ENCODE measurements at places on chromosomes 5 and 9.

- DNase-seq: no peak
Observed at GRCh38 chr5:163467682-163468081, 7.2 kb downstream of the HMMR start.

DNA sequence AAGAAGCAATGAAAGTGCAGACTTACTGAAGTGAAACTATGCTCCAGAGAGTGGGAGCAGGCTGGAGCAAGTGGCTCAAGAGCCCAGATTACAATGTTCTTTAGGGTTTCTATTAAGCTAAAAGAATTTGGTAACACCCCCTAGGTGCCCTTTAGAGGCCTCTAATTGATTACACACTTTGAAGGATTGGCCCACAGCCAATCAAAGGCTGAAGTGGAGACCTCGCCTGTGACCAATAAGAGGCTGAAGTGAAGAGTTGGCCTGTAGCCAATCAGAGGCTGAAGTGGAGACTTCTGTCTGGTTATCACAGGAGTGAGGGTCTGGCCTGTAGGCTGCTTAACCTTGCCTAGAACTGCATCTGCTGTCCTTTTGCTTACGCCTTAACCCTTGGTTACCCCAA is 46.7 kb upstream of the SPATA31C2 start:
- no peak for DNase-seq

DNA sequence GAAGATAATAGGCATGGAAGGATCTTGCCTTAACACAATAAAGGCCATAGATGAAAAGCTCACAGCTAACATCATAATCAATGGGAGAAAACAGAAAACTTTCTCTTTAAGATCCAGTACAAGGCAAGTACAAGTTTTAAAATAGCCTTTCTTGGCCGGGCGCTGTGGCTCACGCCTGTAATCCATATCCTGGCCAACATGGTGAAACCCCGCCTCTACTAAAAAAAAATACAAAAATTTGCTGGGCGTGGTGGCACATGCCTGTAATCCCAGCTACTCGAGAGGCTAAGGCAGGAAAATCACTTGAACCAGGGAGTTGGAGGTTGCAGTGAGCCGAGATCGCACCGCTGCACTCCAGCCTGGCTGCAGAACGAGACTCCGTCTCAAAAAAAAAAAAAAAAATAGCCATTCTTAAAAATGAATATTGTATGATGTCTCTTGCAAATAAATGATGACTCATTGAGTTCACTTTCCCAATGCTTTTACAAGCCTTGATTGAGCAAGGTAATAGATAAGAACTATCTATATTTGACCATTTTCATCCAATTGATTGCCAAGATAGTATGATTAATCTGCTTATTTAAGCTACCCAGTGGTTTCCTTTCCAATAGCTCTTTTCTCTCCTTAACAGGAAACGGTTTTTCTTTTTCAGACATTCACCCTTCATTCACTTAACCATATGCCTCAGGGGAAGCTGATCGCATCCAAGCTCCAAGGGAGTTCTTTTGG is 15.8 kb downstream of the CCDC152 start:
- DNase-seq: no peak

DNA sequence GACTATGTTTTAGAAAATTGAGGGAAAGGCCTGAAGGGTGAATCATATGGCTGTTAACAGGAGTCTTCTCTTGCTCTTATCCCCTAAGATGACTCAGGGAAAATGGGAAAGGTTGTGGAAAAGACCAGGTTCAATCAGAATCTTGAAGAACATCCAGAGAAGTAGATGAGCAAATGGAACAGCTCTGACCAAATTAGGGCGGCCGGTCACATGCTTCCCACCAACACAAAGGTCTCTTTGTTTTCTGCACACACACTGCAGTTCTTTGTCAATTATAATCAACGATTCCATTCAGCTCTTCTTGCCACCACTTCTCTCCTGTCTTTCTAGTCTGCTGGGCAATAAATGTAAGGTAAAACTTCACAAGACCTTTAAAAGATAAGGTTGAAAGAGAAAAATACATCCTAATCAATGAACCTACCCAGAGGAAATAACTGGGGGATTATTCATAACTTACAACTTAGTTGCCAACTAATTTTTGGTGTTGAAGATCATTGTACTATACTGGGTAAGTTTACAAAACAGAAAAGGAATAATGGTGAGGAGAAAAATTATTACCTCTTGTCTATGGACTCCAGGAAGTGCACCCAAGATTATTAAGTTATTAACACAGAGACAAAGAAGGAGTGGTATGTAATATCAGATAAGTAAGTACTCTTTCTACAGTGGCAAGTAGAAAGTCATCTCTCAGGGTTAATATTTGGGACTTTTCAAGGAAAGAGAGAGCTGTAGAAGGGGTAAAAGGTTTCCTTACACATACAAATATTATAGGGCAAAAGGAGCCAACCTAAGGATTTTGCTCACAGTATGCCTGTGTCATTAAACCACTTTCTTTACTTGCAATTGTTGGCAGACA is 441.9 kb upstream of the PIK3R1 start:
- no peak for DNase-seq

GRCh38 chr9:134548618-134549017 is 93.0 kb upstream of the COL5A1 start:
- DNase-seq: no peak

DNA sequence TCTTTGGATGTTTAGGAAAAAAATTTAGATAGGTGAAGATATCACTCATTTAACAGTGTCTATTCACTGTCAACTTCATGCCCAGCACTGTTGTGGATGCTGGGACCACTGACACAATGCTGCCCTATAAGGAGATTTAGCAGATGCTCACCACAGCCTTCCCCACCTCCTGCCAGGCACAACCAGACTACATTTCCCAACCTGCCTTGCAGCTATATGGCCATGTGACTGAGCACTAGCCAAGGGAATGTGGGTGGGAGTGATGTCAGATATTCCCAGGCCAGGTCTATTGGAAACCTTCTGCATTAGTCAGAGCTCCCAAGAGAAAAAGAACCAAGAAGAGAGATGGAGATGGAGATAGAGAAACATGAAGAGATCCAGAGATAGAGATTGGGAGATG is 302.6 kb upstream of the TAS2R1 start:
- no peak for DNase-seq

DNA sequence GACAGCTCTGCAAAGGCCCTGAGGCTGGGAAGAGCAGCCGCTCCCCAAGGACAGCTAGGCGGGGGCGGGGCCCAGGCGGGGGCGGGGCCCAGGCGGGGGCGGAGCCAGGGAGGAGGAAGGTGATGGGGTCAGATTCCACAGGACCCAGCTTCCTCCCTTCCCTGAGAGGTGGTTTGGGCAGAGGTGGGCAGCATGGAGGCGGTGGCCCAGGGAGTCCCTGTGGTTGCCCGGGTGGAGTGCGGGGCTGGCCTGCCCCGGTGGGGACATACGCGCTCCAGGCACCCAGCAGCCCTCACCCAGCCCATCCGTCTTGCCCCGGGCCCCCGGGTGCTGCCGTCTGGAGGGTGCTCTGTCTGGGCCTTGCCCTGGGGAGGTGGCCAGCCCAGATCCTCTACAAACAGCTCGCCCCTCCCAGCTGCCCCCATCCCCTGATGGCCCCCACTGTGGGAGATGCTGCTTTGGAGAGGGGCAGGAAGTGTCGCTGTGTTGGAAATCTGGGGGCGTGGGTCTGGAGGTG is 11.0 kb upstream of the RNU6ATAC start:
- DNase-seq: no peak

DNA sequence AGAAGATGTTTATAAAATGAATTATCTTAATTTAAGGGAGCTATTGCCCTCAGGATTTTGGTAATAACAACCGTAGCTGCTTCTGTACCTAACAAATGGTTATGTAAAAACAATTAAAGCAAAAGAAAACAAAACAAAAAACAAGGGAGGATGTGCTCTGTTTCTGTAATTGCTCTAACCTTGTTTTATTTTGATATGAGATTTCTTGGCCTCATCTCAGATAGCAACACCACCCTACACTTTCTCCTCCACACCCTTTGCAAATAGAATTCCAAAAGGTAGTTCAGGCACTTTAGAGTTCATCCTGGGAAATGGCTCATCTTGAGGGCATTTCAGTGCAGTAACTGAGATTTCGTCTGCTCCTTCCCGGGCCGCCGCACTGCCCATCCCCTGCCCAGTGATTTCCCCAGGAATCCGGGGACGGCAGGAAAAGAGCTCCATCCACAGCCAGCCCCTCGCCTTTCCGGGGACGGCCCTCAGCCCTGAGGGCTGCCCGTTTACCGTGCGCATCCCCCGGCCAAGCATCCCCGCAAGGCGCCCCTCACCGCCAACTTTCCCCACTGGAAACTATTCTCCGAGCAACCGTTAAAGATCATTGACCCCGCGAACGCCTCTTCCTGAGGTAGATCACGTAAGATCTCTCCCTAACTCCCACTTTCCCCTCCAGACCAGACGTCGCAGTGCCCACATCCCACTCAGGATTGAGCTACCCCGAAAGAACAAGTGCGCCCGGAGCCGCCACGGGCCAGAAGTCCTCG is 1.2 kb downstream of the FNBP1 start:
- no peak for DNase-seq

- DNase-seq: peak; percentile 70
Observed at GRCh38 chr9:136533775-136534157, 12.1 kb downstream of the NOTCH1 start.

GRCh38 chr5:88941581-88941980 is 58.6 kb upstream of the MEF2C start:
- no peak for DNase-seq

GRCh38 chr5:97998941-97999340 is 774.5 kb upstream of the RGMB start:
- DNase-seq: no peak

DNA sequence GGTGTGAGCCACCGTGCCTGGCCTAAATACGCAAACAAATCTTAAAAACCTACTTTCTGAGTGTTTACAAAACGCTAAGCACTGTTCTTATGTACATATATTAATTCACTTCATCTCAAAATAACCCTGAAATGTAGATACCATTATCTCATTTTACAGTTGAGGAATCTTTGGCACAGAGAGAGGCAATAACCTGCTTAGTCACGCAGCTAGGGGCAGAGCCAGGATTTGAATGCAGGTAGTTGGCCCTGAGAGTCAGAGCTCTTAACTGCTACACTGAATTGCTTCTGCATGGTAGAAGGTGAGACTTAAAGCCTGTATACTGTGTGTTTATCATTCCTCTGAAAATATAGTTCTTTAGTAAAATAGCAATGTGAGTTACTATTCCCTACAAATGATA is 21.9 kb downstream of the ARHGEF37 start:
- DNase-seq: no peak

GRCh38 chr5:65808251-65808741 is 86.3 kb downstream of the NLN start:
- no peak for DNase-seq

DNA sequence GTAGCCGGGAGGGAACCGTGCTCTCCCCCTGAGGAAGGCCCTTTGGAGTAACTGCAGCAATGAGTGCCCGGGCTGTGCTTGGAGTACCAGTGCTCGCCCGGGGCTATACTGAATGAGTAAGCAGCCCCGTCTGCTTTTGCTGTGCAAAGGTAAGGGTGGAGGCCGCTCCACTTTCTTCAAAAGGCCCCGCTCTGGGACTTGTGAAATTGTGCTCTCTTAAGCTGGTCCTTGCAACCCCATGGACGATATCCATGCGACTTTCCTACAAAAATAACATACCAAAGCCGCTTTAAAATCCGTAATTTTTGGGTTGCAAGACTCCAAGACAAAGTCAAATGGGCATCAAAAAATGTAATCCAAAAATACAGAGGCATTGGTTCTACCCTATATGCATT is 578 bp upstream of the TNFAIP8 start:
- DNase-seq: no peak

DNA sequence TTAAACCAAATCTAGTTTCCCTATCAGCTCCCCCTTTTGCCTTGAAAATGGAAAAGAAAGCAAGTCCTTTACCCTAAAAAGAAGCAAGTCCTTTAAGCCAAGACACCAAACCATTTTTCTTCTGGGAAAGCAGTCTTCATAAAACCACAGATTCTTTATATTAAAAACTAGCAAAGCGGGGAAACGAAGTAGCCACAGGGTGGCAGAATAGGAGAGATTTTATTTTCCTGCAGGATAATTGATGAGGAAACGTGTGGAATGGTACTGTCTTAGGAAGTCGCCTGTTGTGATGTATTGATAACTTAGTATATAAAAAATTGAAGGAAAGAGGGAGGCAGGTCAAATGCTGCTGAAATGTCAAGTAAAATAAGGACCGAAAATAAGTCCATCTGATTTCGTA is 41.1 kb downstream of the ZNF883 start:
- DNase-seq: no peak

DNA sequence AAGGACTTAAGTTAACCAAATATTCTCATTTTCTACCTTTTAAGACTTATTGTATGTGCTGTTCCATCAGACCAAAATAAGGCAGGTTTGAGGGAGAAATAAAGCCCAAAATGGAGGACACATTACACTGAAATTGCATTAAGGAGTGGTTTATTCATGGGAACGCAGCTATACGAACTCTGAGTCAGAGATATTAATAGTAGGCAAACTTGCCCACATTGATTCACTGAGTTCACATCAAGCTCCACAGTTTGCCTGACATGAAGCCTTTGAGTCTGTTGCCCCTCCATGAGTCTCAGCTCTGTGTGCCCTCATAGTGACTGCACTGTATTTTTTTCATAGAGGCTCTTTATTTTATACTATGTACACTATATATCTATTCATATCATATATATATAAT is 135.0 kb upstream of the SNX2 start:
- no peak for DNase-seq

DNA sequence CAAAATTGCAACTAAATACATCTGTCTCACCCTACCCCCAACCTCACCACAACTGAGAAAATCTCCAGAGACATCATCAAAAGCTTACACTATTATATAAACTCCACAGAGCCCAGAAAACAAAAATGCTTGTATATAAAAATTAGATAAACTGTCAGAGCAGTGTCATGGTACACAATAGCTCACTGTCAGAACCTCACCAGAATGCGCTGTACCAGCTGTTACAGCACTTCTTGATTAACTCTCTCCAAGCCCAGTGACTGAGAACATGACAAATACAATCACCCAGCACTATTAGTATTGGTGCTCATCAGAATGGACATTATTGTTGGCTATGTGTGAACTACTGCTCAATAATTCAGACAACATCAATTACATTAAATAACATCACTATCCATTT is 65.7 kb downstream of the ZDHHC21 start:
- no peak for DNase-seq

- DNase-seq: no peak
Observed at GRCh38 chr9:99108131-99108530, 3.2 kb downstream of the TGFBR1 start.

GRCh38 chr5:76952795-76953536 is at the start of gene CRHBP:
CRHBP (plus strand) TSS chr5:76953045; CDS start chr5:76953135, 90 bp downstream.
- DNase-seq: no peak

DNA sequence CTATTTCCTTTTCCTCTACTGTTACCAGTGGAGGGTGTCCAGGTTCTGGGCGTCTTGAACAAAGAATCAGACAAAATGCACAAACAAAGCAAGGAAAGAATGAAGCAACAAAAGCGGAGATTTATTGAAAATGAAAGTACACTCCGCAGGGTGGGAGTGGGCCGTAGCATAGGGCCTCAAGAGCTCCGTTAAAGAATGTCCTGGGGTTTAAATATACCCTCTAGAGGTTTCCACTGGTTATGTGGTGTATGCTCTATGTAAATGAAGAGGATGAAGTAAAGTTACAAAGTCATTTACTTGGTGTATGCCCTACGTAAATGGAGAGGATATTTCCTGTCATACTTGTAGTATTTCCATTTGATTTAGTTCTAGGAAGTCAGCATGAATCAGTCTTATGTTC is 113.5 kb upstream of the MRPS30 start:
- DNase-seq: no peak

GRCh38 chr5:99248066-99248465 is 319.3 kb upstream of the CHD1 start:
- no peak for DNase-seq

All from stimulated activated CD4-positive, alpha-beta T cell treated with anti-CD3 and anti-CD28 coated beads, Interleukin-12 subunit alpha, Interleukin-12 subunit beta, amount 100 ng/mL, for 4 hours (primary cell).